ENCODE measurements at places on chromosomes 2 and 18.

DNA sequence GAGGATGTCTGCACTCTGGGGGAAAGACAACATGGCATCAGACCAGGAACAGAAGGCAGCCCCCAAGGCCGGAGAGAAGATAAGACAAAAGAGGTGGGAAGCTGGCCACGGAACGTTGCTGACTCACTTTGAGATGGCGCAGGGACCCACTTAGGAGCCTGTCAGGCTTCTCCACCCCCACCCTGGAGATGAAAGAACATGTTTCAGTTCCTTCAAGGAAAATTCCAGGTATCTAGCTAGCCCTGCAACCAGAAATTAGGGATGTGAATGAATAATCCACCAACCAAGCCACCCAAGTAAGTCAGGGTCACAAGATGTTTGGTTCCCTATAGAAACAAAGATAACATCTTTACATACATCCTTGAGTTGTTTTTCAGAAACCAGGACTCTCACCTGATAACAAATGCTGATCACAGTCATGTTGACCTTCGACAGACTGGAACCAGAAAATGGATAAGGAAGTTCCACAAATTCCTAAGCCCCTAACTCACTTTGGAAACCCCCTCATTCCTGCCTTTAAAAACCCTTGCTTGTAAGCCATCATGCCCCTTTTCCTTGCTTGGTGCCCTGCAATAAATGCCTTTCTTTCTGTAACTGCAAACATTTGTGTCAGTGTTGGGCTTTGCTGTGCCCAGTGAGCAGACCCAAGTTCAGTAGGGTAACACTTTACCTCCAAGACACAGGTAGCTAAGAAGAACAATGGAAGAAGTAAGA is 31.9 kb downstream of the PSTPIP2 start:
- no peak overlapping the region for H3K4me3 ChIP-seq
- no peak overlapping the region for H3K27ac ChIP-seq
- H3K4me1 ChIP-seq = peaks cover 45% of the 10 kb centered on the region
- DNase-seq = no peak
- peaks cover 14% of the 10 kb centered on the region for H3K36me3 ChIP-seq

DNA sequence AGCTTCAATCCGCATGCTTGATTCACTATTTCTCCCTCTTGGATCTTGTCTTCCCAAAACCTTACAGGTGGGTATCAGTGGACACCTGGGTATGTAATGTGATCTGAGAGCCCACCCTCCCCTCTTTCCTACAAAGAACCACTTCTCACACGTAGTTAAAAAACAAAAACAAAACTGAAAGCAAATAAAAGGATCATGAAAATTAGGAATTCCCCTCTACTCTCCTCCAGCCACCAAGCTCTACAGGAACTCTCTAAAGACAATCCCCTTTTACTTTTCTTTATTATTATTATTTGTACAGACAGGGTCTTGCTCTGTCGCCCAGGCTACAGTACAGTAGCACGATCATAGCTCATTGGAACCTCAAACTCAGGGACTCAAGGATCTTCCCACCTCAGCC is 40.8 kb upstream of the MYO1B start:
- no peaks in the 10 kb centered on the region for H3K27me3 ChIP-seq
- peak overlapping the region; percentile 70 for H3K27ac ChIP-seq
- no peak for DNase-seq
- H3K4me1 ChIP-seq = peaks cover 46% of the 10 kb centered on the region
- H3K36me3 ChIP-seq = peaks cover 3% of the 10 kb centered on the region
- H3K4me3 ChIP-seq = peak overlapping the region; percentile 10

GRCh38 chr18:56606618-56607017 is 31.8 kb downstream of the TXNL1 start:
- DNase-seq = no peak
- no peaks in the 10 kb centered on the region for H3K27me3 ChIP-seq
- peaks cover 16% of the 10 kb centered on the region for H3K36me3 ChIP-seq
- H3K4me3 ChIP-seq = no peak overlapping the region
- H3K27ac ChIP-seq = no peak overlapping the region
- H3K4me1 ChIP-seq = no peaks in the 10 kb centered on the region

- DNase-seq = no peak
- no peaks in the 10 kb centered on the region for H3K27me3 ChIP-seq
- no peak overlapping the region for H3K4me3 ChIP-seq
- peaks cover 35% of the 10 kb centered on the region for H3K4me1 ChIP-seq
- no peak overlapping the region for H3K27ac ChIP-seq
Observed at GRCh38 chr2:131153529-131153928, 48.4 kb downstream of the PLEKHB2 start.

- H3K4me1 ChIP-seq = peaks cover 25% of the 10 kb centered on the region
- peaks cover 6% of the 10 kb centered on the region for H3K36me3 ChIP-seq
- H3K27ac ChIP-seq = no peak overlapping the region
- no peak overlapping the region for H3K4me3 ChIP-seq
- no peaks in the 10 kb centered on the region for H3K27me3 ChIP-seq
Observed at GRCh38 chr2:42230891-42231290, 61.7 kb downstream of the EML4 start.

DNA sequence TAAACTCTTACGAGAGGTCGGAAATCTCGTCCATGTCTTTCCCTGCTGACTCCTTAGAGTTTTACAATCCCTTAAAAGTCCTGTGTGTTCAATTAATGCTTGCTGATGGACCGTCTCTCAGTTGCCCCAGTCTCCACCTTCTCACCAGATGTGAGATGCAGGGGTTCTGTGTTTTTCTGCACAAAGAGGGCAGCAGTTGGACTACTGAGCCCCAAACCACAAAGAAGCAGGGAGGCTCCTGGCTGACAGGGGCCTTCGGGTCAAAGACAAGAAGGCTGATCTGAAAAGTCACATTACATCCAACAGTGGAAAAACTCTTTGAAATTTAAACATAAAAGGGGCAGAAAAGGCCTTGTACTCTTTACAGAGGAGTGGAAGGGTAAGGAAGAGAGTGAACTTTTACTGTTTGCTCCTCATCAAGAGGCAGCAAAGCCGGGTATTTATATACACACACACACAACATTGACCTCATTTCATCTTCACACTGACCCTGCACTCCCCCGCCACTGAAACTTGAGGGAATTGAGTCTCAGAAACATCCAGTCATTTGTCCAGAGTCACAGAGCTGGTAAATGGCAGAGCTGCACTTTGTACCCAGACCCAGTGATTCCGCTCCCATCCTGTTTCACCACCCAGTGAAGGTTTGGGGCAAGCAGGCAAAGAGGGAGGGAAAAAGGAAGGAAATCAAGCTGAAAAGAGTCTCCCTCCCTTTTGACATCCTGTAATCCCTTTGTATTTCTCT is 23.7 kb downstream of the MRPL33 start:
- no peak for DNase-seq
- no peaks in the 10 kb centered on the region for H3K36me3 ChIP-seq
- H3K4me1 ChIP-seq = no peaks in the 10 kb centered on the region
- H3K27ac ChIP-seq = no peak overlapping the region
- H3K4me3 ChIP-seq = no peak overlapping the region

DNA sequence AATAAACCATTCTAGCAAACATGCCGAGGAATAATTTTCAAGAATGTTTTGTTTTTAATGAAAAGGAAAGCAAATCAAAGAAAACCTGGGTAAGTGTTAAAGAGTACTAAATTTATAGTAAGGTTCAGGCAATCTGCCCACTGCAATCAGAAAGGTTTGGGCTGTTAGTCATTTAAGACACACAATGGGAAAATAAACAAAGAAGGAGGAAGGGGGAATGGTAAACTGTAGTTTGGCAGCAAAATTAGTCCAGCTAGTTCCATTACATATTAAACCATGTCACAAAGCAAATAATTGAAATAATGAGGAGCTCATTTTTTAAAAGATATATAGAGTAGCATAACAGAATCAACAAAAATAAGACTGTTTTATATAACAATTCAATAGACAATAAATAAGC is 87.5 kb upstream of the COPS8 start:
- no peak overlapping the region for H3K27ac ChIP-seq
- H3K27me3 ChIP-seq = peaks cover 5% of the 10 kb centered on the region
- H3K4me3 ChIP-seq = no peak overlapping the region
- DNase-seq = no peak
- no peaks in the 10 kb centered on the region for H3K36me3 ChIP-seq

GRCh38 chr2:3659447-3660432 is 1.7 kb downstream of the ALLC start:
- no peak overlapping the region for H3K4me3 ChIP-seq
- H3K27me3 ChIP-seq = no peaks in the 10 kb centered on the region
- DNase-seq = no peak
- no peak overlapping the region for H3K27ac ChIP-seq
- no peaks in the 10 kb centered on the region for H3K4me1 ChIP-seq
- H3K36me3 ChIP-seq = no peaks in the 10 kb centered on the region

All from activated naive CD4-positive, alpha-beta T cell treated with anti-CD3 and anti-CD28 coated beads, Interleukin-2, amount 10 ng/mL, durations not matched to agents 7 days and 5 days (primary cell).